ENCODE measurements at places on chromosomes 7 and 10. TPM values are rescaled to one million over a fixed set of nuclear protein-coding genes. Genes with fewer than 3 reads are reported as not detected.
A peak's percentile ranks its signal among the peaks of the same experiment; 100 is the strongest.

DNA sequence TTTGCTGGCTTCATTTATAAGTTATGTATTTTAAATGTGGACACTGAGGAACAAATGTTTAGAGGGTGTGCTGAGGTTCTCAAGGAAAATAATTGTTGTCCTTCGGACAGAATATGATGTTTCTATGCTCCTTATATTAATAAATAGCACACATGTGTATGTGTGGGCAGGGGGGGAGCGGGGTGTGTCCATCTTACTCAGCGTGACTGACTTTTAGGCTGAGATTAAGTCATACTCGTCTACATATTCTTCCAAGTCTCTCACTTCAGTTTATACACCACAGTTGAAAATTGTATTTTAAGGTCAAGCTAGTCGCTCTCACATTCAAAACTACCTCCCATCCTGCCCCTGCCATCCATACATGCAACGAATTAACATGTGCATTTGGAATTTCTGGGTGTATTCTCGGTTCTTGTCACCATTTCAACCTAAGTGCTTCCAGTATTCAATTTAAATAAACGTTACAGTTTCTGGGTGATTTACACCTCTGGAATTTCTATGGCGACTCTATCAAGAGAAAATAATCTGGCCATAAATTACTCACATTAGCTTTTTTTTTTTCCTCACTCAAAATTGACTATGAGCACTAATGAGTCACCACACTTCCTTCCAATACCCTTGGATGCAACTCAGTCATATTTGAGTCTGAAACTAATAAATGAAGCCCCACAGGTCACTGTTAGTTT lies 3.3 kb downstream of the PCDH15 start:
- H3K4me1 ChIP-seq: no peaks in the 10 kb centered on the region
- H3K27me3 ChIP-seq: no peaks in the 10 kb centered on the region
- H3K36me3 ChIP-seq: no peaks in the 10 kb centered on the region
- DNase-seq: no peak
- H3K27ac ChIP-seq: no peak overlapping the region

- H3K4me1 ChIP-seq: 0 out of 2 replicates have a peak, but pooled peaks cover 8% of the 10 kb centered on the region
- H3K27me3 ChIP-seq: no peaks in the 10 kb centered on the region
- no peak overlapping the region for H3K27ac ChIP-seq
- H3K4me3 ChIP-seq: no peak overlapping the region
- DNase-seq: no peak
Observed at GRCh38 chr10:72712136-72712535, 20.2 kb downstream of the MCU start.

DNA sequence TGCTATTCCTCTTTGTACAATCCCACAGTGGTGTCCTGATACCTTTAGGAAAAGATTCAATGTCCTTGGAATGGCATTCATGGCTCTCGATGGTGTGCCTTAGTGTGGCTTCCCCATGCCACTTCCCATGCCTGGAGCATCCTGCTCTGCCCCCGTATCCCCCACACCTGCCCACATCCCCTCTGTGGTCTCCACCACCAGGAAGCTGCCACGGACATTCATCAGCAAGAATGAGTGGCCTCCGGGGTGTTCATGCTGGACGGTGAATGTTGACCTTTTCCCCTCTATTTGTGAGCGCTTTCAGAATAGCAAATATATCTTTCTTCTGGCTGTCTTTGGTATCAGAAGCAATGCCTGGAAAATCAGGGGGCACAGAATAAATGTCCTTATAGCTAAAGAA lies 262.0 kb upstream of the NRP1 start:
- DNase-seq: no peak
- H3K4me3 ChIP-seq: no peak overlapping the region
- no peaks in the 10 kb centered on the region for H3K36me3 ChIP-seq

- H3K4me3 ChIP-seq: no peak overlapping the region
- no peaks in the 10 kb centered on the region for H3K27me3 ChIP-seq
- no peak for DNase-seq
Observed at GRCh38 chr10:68249297-68249696, 17.4 kb upstream of the ATOH7 start.

- H3K36me3 ChIP-seq: no peaks in the 10 kb centered on the region
- DNase-seq: no peak
- no peaks in the 10 kb centered on the region for H3K27me3 ChIP-seq
- H3K4me1 ChIP-seq: peaks cover 9% of the 10 kb centered on the region
- no peak overlapping the region for H3K27ac ChIP-seq
Observed at GRCh38 chr10:97640868-97641811, 669 bp downstream of the PI4K2A start.

GRCh38 chr7:157799076-157799685 lies 462.4 kb downstream of the DNAJB6 start:
- no peak for DNase-seq
- H3K27me3 ChIP-seq: peaks cover 97% of the 10 kb centered on the region
- no peak overlapping the region for H3K27ac ChIP-seq
- no peaks in the 10 kb centered on the region for H3K36me3 ChIP-seq
- no peak overlapping the region for H3K4me3 ChIP-seq

DNA sequence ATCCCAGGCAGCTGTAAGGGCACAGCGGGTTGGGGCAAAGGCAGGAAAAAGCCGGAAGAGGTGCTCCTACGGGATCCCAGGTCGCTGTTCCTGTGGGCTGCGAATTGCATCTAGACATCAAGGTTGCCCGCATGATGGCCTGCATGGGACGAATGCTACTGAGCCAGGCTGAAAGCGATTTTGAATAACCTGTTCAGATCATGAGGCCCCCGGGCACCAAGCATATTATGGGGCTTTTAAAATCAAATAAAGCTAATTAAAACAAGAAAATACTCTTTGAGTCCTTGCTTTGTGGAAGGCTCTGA lies 37.1 kb downstream of the CAMK2B start:
- DNase-seq: no peak
- peaks cover 35% of the 10 kb centered on the region for H3K27me3 ChIP-seq
- H3K4me3 ChIP-seq: no peak overlapping the region
- no peak overlapping the region for H3K27ac ChIP-seq
- H3K36me3 ChIP-seq: no peaks in the 10 kb centered on the region
- no peaks in the 10 kb centered on the region for H3K4me1 ChIP-seq

DNA sequence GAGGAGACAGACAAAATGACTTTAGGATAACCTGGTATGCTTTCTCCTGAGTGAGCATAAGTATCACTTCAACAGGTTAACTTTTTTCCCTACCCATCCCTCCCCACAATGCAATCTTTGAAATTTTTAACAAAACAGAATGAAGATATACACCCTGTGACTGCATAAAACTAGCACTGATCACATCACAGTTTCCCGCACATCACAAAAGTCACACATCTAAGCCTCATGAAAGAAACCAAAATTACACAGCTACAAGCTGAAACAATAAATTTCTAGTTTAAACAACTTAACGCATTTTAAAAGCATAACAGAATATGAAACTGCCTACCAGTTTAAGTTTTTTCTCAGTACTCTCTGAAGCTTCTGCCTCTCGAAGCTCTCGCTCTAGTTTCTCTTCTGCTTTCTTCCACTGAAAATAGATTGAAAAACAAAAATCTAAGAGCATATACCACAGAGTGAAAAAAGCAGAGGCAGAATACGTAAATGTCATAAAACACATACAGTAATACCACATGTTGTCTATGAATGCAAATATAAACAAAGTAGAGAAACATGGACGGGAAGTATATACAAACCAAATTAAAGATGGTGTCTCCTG lies 18.1 kb downstream of the NOC3L start:
- DNase-seq: no peak
- no peak overlapping the region for H3K27ac ChIP-seq
- no peak overlapping the region for H3K4me3 ChIP-seq
- no peaks in the 10 kb centered on the region for H3K27me3 ChIP-seq
- no peaks in the 10 kb centered on the region for H3K4me1 ChIP-seq
- H3K36me3 ChIP-seq: 0 out of 2 replicates have a peak, but pooled peaks cover 6% of the 10 kb centered on the region

DNA sequence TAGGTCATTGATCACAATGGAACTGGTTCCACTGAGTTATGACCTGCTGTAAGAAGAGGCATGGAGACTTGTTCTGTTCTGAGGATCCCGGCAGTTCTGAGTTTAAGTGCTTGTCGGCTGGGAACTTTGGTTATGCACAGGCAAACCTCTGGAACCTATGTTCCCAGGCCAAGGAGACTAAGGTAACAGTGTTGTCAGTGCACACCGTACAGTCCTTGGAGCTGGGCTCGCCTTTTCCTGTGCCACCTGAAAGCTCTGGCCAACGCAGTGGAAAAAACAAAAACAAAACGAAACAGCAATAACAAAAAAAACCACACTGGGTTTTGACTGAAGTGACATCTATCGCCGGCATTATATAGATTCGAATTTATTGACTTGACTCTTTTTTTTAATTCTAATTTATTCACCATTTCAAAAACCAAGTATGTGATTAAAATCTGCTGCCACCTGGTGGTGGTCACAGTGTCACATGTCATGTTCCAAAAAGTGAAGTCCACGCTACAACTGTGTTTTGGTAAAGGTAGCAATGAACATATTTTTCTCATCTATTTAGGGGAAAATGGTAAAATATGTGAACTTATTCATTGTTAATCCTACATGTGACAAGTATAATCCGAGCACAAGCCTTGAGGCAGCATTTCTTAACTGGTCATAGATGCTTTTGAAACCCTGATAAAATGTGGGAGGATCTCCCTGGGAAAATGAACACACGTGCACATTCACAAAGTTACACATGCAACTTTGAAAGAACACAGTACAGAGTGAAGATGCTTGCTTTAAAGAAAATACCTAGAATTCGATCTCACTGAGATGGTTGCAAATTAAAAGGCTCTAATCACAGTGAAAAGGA lies 113.8 kb upstream of the PPP2R2D start:
- no peak for DNase-seq
- no peak overlapping the region for H3K27ac ChIP-seq
- no peaks in the 10 kb centered on the region for H3K36me3 ChIP-seq

- no peaks in the 10 kb centered on the region for H3K27me3 ChIP-seq
- peak overlapping the region; percentile 37 for H3K27ac ChIP-seq
- H3K4me3 ChIP-seq: no peak overlapping the region
- DNase-seq: no peak
- peaks cover 10% of the 10 kb centered on the region for H3K4me1 ChIP-seq
Observed at GRCh38 chr10:7956508-7956907, 98.0 kb upstream of the GATA3 start.

GRCh38 chr10:30176776-30177533 lies 117.6 kb upstream of the JCAD start:
- DNase-seq: no peak
- H3K4me1 ChIP-seq: peaks cover 16% of the 10 kb centered on the region
- no peaks in the 10 kb centered on the region for H3K36me3 ChIP-seq
- no peak overlapping the region for H3K4me3 ChIP-seq

- no peak overlapping the region for H3K27ac ChIP-seq
- H3K36me3 ChIP-seq: no peaks in the 10 kb centered on the region
- DNase-seq: no peak
- peaks cover 27% of the 10 kb centered on the region for H3K4me1 ChIP-seq
- no peaks in the 10 kb centered on the region for H3K27me3 ChIP-seq
- H3K4me3 ChIP-seq: no peak overlapping the region
Observed at GRCh38 chr10:80448209-80448942, 5.7 kb upstream of the TSPAN14 start.

- no peak overlapping the region for H3K27ac ChIP-seq
- no peak for DNase-seq
- no peaks in the 10 kb centered on the region for H3K36me3 ChIP-seq
- H3K27me3 ChIP-seq: peaks cover 98% of the 10 kb centered on the region
- no peaks in the 10 kb centered on the region for H3K4me1 ChIP-seq
Observed at GRCh38 chr7:1254281-1255079, 21.8 kb downstream of the UNCX start.

- no peak overlapping the region for H3K27ac ChIP-seq
- no peaks in the 10 kb centered on the region for H3K36me3 ChIP-seq
- H3K4me3 ChIP-seq: no peak overlapping the region
- DNase-seq: no peak
- H3K27me3 ChIP-seq: no peaks in the 10 kb centered on the region
Observed at GRCh38 chr7:14835384-14835783, 67.2 kb downstream of the DGKB start.

DNA sequence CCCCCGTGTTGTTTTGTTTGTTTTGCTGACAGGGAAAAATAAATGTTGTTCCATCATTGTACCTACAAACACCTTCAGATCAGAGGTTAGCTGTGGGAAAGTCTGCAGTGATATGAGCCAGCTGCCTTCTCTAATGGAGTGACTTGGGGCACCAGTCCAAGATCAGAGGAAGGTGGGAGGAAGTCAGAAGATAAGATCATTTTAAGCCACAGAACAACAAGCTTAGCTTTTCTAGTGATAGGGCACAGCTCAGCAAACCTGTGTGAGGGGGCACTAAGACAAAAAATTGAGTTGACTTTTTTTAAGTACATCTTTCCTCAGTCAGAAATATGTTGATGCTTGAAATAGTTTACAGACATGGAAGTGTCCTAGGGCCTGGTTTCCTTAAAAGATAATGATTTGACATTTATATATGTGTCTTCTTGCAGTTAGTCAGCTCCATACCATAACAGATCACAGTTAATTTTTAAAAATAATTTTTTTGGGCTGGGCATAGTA lies 240.3 kb upstream of the KAT6B start:
- 0 out of 2 replicates have a peak, but pooled peaks cover 4% of the 10 kb centered on the region for H3K36me3 ChIP-seq
- H3K4me1 ChIP-seq: no peaks in the 10 kb centered on the region
- no peaks in the 10 kb centered on the region for H3K27me3 ChIP-seq
- H3K27ac ChIP-seq: no peak overlapping the region
- no peak overlapping the region for H3K4me3 ChIP-seq

The CPA4 gene
- total RNA-seq: 9.8 TPM

The VAX1 gene
- not detected for total RNA-seq

The TMEM176A gene
- not detected for total RNA-seq

The ERCC6 gene
- total RNA-seq: 49.7 TPM

The CPED1 gene
- total RNA-seq: 2.4 TPM

The CRTAC1 gene
- not detected for total RNA-seq

The PCGF5 gene
- 27.7 TPM for total RNA-seq
